Right lung (tissue), 10 donors: ENCODE measurements at places on chromosomes 2 and 18. TPM values are rescaled to one million over a fixed set of nuclear protein-coding genes. Genes with fewer than 3 reads are reported as not detected.

DNA sequence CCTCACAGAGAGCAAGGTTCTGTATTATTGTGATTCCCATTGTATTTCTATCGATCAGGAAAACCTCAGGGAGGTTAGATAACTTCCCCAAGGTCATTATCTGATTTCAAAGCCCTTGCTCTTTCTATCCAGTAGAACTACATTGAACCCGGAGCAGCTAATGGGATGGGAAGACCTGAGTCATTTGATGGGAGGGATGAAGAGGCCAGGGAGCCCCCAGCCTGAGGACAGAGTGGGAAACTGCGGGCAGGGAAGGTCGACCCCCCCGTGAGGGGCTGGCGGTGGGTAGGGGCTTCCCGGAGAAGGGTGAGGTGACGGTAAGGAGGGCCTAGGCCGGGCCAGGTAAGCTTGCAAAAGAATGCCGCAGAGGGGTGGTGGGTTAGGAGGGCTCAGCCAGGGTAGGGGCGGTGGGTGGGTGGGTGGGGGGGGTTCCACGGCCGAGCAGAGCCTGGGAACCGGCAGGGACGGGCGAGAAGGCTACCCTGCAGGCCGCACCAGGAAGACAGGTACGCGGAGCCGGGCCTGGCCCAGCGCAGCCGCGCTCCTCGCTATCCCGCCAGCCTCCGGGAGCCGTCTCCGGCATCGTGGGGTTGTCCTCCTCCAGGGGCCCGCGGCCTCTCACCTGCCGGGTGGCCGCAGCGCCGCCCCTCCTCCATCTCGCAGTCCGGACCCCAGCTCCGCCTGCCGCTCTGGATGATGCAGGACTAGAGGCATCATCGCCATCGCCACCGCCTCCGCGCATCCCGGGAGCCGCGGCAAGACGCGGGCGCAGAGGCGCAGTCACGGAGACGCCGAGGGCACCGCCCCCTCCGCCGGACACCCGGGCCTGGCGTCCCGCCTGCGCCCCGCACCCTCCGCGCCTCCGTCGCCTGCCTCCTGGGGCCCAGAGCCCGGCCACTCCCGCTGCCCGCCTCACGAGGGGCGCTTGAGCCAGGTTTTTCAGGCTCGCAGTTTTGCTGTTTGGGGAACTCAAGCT is at the start of gene GPR75:
Gene GPR75, minus strand, starts transcription at position 762 of the 976 bp plus-strand sequence. CDS start 5,211 bp downstream, outside the sequence.
- DNase-seq: peak; percentile 31

CIB4 gene
- polyA plus RNA-seq: 1.4 TPM

DNA sequence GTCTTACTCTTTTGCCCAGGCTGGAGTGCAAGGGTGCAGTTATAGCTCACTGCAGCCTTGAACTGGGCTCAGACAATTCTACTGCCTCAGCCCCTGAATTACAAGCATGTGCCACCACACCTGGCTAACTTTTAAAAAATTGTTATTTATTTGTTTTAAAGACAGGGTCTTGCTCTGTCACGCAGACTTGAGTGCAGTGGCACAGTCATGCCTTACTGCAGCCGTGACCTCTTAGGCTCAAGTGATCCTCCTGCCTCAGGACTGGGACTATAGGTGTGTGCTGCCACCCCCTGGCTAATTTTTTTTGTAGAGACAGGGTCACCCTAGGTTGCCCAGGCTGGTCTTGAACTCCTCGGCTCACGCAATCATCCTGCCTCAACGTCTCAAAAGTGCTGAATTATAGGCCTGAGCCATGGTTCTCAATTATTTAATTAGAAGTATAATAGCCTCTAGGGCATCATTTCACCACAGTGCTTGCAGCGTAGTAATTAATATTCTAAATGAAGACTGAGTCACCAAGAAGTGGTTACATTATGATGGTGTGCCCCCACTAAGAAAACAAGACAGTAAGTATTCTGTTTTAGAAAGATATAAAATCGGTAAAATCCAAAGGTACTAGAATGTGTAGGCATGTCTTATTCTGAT is 69.6 kb downstream of the EML4 start:
- no peak for DNase-seq

DNA sequence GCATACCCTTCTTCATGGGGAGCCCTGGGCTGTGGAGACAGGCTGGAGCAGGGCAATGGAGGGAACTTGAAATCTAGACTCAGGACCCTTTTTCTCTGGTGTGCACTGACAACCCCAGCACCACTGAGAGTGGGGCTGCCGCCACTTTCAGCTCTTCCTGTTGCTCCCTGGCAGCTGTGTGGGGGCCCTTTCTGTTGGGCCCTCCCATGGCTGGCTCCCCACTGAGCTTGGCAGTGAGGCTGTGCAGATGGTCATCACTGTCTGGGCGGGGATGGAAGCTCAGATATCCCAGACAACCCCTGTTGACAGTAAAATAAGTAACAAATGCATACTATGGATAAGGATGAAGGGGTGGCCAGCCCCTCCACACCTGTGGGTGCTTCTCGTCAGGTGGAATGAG is 6.7 kb downstream of the MYO7B start:
- no peak for DNase-seq

IL1F10 gene
- polyA plus RNA-seq: not detected

GRCh38 chr2:175435012-175435411 is 253.5 kb upstream of the ATP5MC3 start:
- no peak for DNase-seq

GRCh38 chr2:8819194-8819593 is 18.2 kb downstream of the KIDINS220 start:
- no peak for DNase-seq
